Dermis microvascular lymphatic vessel endothelial cell (primary cell): ENCODE measurements at places on chromosomes 2 and 18. TPM values are rescaled to one million over a fixed set of nuclear protein-coding genes. Genes with fewer than 3 reads are reported as not detected.

Gene FSIP2
- total RNA-seq = under 0.01 TPM in 2 replicates

Gene ERICH2
- not detected in 2 replicates for total RNA-seq

Gene FSHR
- total RNA-seq = not detected in 2 replicates

Gene EPC2
- 13.6 and 19.7 TPM in 2 replicates for total RNA-seq

Gene CDKL4
- total RNA-seq = 0.25 and 0.64 TPM in 2 replicates

Gene SERPINB12
- not detected in 2 replicates for total RNA-seq

DNA sequence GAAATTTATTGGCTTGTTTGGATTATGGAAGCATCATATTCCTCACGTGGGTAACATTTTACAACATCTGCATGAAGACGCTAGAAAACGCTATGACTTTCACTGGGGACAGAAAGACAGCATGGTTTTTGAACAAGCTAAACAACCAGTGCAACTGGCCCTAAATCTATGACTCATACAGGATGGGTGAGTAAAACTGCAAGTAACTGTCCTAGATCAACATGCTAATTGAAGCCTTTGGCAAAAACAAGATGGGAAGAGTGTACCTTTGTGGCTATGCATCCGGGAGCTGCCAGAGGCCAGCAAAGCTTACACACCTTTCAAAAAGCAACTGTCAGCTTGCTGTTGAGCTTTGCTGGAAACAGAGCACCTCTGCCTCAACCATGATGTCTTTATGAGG, 1096.0 kb upstream of the DDX18 start:
- peak; percentile 78 for DNase-seq

DNA sequence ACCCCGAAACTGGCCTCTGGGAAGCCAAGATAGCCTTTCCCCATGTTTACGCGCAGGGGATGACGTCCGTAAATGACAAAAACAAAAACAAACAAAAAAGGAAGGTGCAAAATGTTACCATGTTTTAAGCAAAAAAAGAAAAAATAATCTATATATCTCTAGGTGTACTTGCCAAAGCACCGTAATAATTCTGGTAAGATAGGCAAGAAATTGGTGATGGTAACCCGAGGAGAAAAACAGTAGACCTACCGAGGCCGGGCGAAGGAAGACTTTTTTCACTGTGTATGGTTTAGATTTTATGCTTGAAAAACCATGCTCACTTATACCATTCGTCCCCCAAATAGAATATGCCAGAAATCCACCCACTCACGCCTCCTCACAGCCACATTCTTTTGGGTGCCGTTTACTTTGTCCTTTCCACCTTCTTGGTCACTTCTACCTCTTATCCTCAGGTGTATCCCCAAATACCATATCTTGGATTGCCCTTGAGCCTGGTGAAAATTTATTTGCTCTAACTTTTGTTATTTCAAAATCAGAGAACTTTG, 8.0 kb downstream of the GATA6 start:
- no peak for DNase-seq

GRCh38 chr18:36200354-36200771, 13.1 kb downstream of the MOCOS start:
- no peak for DNase-seq

GRCh38 chr2:88283886-88284592, 113.9 kb downstream of the THNSL2 start:
- no peak for DNase-seq

DNA sequence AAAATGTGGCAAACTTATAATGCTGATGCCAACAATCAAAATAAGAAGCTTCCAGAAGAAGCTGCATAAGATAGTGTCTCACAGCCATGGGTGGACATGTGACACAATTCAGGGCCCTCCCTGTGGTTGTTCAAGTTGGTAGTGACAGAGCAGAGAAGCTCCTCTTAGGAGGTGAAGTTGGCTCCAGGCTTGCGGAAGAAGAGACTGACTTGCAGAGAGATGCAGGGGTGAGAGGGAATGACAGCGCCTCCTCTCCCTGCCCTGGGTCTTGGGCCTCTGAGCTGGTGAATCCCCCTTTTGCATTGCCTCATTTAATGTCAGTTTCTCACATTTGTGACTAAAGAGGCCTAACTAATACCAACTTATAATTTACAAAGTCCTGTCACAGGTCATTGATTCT, 23.0 kb upstream of the RHOB start:
- no peak for DNase-seq

GRCh38 chr18:58076052-58076451, 32.0 kb downstream of the NEDD4L start:
- no peak for DNase-seq

DNA sequence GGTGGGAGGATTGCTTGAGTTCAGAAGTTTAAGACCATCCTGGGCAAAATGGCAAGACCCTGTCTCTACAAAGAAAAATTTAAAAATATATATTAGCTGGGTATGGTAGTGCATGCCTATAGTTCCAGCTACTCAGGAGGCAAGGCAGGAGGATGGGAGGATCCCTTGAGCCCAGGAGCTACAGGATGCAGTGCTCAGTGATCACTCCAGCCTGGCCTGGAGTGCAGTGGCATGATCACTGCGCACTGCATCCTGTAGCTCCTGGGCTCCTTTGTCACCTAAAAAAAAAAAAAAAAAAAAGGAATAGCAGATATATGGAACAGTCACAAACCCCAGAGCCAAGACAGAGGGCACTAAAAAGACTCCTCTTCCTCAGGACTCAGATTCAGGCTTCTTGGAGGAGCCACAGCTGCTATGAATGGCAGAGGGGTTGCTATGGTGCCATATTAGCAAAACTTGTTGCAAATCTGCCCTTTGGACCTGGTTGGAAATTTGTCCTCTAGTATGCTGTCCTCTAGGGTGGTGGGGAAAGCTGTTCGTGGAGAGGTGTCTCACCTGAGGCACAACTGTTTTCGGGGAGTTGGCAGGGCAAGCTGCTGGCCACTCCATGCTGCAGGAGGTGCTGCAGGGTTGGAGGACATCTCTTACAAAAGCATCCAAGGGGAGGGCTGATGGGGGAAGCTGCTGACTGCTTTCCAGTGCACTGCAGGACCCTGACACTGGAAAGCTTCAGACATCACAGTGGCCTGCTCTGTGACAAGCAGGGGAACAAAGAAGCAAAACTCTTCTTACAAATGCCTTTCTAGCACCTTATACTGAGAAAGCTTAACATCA, 22.7 kb downstream of the CYP20A1 start:
- no peak for DNase-seq

DNA sequence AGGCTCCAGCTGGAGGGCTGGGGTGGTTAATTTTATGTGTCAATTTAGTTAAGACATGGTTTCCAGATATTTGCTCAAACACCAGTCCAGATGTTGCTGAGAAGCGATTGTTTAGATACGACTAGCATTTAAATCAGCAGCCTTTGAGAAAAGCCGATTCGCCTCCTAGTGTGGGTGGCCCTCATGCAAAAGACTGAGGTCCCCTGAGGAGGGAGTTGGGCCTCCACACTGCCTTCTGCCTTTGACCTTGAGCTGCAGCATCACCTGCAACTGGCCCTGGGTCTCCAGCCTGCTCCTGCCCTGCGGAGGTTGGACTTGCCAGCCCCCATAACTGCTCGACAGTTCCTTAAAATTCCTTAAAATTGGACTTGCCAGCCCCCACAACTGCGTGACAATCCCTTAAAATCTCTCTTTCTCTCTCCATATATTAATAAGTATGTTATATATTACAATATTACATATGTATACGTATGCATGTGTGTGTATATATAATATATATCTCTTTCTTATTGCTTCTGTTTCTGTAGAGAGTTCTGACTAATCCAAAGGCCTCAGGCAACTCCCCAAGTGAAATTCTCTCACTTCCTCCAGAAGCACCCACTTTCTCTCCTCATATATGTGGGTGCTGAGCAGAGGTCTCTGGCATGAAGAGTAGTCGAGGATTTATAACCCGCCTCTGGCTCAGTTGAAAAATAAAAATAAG, 14.4 kb downstream of the FBLN7 start:
- DNase-seq = no peak

GRCh38 chr2:69499242-69499641, 62.0 kb upstream of the NFU1 start:
- no peak for DNase-seq

- DNase-seq = no peak
Measured at GRCh38 chr2:226030369-226030768, 630.9 kb downstream of the NYAP2 start.

- DNase-seq = no peak
Measured at GRCh38 chr2:167134381-167135072, 246.2 kb downstream of the XIRP2 start.

- no peak for DNase-seq
Measured at GRCh38 chr18:72541871-72542332, 2.2 kb downstream of the CBLN2 start.

DNA sequence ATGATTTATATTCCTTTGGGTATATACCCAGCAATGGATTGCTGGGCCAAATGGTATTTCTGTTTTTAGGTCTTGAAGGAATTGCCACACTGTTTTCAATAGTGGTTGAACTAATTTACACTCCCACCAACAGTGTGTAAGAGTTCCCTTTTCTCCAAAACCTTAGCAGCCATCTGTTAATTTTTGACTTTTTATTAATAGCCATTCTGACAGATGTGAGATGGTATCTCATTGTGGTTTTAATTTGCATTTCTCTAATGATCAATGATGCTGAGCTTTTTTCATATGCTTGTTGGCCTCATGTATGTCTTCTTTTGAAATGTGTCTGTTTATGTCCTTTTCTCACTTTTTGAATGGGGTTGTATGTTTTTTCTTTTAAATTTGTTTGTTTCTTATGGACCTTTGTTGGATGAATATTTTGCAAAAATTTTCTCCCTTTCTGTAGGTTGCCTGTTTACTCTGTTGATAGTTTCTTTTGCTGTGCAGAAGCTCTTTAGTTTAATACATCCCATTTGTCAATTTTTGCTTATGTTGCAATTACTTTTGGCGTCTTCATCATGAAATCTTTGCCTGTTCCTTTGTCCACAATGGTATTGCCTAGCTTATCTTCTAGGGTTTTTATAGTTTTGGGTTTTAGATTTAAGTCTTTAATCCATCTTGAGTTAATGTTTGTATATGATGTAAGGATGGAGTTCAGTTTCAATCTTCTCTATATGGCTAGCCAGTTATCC, 119.7 kb upstream of the XIRP2 start:
- DNase-seq = no peak

GRCh38 chr2:71944183-71944550, 203.5 kb downstream of the CYP26B1 start:
- DNase-seq = no peak

GRCh38 chr18:54766634-54767033, 61.6 kb upstream of the RAB27B start:
- no peak for DNase-seq

DNA sequence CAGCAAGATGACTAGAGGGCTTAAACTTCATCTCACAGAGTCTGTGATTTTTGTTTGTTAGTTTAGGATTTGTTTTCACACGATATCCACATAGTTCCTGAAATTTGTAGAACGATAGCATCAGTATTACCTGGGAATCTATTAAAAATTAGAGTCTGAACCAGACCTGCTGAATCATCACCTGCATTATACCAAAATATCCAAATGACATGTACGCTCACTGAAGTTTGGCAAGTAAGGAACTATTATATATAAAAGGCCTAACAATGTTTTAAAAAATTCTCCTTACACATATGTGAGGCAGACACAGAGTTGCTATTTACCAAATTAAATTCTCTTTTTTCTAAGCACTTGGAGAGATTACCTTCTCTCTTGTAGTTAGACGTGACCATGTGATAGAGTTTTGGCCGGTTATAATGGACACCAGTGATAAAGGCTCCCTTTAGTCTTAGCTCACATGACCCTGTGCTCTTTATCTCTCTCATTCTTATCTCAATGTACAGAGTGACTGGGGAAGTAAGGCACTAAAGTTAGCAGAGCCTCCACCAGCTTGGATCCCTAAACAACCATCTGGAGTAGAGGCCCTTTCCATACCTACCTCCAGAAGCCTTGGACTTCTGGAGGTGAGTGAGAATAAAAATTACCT, 363.1 kb downstream of the DSC3 start:
- DNase-seq = no peak
